ENCODE measurements at places on chromosomes 5 and 9.

GRCh38 chr5:18314192-18314778 is 680.0 kb downstream of the TAF11L14 start:
- no peak for DNase-seq

- DNase-seq: no peak
Measured at GRCh38 chr9:113630386-113631136, 167.0 kb downstream of the RGS3 start.

DNA sequence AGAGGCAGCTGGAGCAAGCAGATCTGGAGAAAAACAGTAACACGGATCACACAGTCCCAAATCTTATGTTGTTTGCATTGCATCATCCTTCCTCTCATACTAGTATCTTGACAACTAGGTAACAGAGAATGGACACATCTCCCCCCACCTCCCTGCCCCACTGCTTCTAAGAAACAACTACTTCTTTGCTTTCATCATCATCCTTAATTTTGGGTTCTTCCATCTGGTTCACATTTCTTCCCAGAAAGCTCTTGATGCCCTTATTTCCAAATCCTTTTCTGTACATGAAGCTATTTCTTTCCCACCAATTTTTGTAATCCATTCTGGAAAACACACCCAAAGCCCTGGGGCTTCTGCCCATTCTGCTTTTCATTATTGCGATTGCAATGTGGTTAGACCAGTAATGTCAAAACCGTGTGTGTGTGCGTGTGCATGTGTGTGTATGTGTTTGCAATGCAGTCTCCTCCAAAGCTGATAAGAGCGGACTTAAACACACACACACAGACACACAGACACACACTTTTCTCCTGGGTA is 254.7 kb upstream of the SLC30A5 start:
- DNase-seq: no peak

DNA sequence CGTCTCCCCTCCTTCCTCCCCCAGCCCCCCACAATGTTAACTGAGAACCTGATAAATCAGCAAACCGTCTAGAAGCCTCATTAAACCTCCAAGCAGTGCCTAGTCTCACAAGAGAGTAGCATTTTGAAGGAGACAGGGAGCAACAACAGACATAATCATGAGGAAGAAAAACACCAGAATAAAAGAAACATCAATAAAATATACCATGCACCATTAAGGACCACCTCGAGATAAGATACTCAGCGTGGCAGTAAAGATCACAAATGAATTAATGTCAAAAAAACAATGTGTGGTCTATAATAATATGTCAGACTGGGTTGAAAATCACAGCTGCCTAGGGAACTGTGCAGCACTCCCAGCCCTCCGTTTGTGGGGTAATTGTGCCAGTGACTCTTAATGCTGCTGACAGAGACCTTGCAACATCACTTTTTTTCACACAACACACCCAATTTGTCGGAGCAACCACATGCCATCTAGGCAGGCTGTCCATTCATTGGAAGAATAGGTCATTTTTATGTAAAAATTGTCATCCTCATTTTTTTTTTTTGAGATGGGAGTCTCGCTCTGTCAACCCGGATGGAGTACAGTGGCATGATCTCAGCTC is 450.8 kb upstream of the WWC1 start:
- no peak for DNase-seq

DNA sequence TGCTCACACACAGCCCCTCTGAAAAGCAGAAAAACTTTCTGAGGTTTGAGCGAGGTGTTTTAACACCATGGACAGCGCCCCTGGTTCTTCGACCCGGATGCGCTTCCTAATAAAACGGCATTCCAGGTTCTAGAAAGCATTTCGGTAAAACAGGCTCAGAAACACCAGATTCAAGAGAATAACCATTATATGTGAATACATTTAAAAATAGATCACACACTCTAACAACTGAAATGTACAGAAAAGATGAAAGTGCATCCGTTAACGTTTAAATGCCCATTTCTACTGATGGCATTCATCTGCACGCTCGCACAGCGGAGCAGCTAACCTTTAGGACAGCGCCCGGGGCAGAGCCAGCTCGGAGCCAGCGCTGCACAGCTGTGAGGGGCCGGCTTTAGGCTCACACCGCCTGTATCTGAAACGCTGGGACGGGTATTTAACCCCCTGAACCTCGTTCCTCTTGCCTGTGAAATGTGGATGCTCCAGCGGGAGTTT is 26.3 kb upstream of the TENT4A start:
- no peak for DNase-seq

DNA sequence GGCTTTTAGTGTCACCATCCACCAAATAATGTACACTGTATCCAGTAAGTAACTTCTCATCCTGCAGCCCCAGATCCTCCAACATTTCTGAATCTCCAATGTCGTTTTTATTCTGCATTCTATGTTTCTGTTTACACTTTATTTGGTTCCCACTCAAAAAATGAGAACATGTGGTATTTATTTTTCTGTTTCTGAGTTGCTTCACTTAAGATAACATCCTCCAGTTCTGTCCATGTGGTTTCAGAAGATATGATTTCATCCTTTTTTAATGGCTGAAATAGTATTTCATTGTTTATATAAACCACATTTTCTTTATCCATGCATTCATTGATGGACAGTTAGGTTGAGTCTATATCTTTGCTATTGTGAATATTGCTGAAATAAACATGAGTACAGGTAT is 677.3 kb upstream of the FTMT start:
- DNase-seq: no peak

- DNase-seq: no peak
Measured at GRCh38 chr5:145946112-145946861, 9.9 kb downstream of the SH3RF2 start.

DNA sequence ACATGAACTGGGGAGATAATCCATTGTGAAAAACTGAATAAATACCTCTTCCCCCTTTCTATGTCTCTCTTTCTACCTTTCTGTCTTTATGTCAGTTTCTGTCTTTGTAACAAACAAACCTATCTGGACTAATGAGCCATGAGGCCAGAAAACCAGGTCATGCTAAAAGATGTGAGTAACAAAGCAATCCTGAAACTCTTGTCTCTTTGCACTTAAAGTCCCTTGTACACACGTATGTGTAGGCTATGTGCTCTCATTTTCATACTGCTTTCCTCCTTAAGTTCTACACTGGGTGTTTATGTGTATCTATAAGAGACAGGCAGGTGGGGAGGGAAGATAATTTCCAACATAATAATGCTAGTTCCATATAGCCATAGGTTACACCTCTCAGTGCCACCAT is 123.8 kb upstream of the PTGER4 start:
- no peak for DNase-seq

DNA sequence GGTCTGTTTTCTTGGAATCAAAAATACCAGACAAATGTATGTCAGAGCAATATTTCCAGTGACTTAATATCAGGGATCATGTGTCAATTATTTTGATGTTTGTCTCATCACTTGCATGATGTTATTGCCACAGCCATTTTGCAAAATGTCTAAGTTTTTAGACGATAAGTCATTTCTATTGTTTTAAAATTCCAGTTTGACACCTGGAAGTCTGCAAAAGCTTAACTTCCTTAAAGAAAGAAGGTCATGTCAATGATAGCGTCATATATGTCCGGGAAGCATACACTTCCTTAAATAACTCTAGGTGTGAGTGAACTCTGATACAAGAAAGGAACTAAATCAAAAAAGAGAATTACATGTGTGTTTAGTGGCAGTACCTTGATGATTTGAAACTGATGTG is 259.5 kb downstream of the EDIL3 start:
- DNase-seq: no peak

- no peak for DNase-seq
Measured at GRCh38 chr9:29078063-29078666, 1504.9 kb upstream of the C9orf72 start.

DNA sequence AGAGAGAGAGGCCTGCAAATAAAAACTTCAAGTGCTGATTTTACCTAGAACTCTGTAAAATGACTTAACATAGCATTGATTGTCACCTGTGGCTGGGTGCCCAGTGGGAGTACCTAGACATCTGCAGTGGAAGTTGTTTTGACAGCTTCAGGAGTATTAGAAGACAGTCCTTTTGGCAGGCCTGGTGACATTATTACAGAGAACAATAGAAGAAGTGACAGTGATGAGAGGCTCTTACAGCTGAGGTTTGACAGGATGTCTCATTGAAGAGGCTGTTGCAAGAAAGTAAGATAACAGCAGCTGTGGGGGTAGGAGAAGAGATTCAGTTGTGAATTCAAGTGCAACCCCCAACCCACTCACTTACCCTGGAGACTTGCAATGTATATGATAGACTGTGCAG is 27.9 kb upstream of the MUSK start:
- no peak for DNase-seq

- DNase-seq: no peak
Measured at GRCh38 chr5:14930486-14930885, 58.9 kb upstream of the ANKH start.

DNA sequence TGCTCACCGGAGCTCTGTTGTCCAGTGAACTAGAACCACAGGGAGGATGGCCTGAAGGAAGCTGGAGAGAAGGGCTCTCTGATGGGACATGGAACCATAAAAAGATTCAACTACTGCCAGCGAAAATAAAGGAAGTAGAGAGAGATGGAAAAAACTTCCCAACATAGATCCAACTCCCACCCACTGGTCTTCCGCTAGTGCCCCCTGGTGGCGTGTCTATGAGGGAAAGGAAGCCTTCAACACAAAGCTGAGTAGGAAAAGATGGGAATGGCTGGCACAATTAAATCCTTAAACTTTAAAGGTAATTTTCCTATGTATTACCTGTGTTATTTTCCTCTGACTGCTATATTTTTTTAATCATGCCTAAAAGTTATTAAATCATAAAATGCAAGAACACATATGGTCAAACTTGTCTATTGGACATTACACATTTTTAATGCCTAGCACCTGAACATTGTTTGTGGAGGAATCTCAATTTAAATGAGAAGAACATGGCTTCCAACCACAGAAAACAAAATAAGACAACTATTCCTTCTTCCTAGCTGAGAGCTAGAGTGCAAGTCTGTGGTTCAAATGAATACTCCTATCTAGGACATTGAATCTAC is 51.5 kb downstream of the CEP120 start:
- DNase-seq: no peak

DNA sequence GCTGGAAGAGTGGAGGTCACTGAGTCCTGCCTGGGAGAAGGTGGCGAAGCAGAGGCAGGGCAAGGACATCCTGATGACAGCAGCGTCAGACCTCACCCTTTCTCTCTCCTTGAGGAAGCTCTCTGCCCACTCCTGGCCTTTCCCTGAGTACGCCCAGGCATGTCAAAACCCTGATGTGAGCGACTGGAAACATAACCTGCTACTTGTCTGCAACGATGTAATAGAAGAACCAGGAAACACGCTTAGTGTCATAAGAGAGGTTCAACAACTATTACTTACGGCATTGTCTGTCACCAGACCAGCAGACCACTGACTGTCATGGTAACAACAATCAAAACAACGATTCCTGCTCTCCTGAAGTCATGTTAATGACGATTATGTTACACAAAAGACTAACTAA is 152.4 kb downstream of the ACTL7B start:
- no peak for DNase-seq

DNA sequence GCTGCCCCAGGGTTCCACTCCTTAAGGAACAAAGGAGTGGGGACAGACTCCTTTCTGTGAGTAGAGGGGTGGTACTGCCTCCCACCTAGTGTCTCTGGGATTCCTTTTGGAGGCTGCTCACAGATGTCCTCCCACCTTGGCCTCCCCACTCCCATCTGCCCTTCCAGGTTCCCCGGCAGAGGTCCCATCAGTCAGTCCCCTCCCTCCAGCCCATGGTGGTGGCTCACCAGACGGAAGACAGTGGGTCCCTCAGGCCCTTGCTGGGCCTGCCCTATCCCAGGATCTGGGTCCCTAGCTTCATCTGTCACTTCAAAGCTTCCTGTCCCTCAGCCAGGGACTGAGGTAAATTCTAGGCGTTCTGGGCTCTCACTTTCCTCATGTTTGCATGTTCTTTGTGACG is 35.6 kb upstream of the NEK6 start:
- DNase-seq: no peak

DNA sequence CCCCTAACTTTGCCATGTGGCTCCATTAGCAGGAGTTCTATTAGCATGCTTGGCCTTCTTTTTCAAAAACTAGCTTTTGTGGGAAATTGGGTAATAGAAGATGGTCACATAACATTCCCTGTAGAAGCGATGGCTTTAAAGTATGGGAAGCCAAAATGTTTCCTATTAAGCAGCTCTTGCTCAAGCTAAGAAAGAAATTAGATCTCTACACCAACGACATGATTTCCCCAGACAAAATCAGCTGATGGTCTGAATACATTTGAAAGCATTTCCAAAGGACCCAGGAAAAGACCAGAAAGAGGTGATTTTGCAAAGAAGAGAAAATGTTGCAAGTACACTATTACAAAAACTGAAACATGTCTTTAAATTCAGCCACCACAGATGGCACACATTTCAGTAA is 4.8 kb upstream of the NFIL3 start:
- no peak for DNase-seq

- DNase-seq: no peak
Measured at GRCh38 chr9:113612216-113612747, 148.8 kb downstream of the RGS3 start.

GRCh38 chr9:127283917-127284497 is 19.4 kb downstream of the GARNL3 start:
- no peak for DNase-seq

DNA sequence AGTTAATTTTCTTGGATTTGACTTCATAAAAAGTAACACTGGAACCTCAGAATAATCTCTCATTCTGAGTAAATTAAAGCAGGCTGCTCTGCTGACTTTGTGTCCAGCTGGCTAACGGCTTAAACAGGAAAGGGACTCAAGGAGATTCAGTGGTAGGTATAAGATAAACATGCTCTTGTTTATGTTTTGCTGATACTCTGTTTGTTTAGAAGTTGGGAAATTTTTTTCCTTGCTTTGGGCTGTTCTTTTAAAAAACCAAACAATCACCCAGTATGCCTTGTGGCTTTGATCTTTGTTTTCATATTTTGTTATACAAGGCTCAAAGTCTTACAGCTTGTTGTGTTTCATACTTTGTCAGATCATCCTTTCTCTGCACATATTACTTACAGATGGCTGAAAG is 237.6 kb upstream of the RIOK2 start:
- DNase-seq: no peak

- no peak for DNase-seq
Measured at GRCh38 chr5:115977096-115977495, 14.8 kb downstream of the LVRN start.

GRCh38 chr9:134593286-134594077 is 48.1 kb upstream of the COL5A1 start:
- no peak for DNase-seq

GRCh38 chr5:126422994-126423788 is at the start of gene GRAMD2B:
GRAMD2B (plus strand) TSS chr5:126423409; CDS start chr5:126423607, 198 bp downstream.
- DNase-seq: peak; percentile 37

DNA sequence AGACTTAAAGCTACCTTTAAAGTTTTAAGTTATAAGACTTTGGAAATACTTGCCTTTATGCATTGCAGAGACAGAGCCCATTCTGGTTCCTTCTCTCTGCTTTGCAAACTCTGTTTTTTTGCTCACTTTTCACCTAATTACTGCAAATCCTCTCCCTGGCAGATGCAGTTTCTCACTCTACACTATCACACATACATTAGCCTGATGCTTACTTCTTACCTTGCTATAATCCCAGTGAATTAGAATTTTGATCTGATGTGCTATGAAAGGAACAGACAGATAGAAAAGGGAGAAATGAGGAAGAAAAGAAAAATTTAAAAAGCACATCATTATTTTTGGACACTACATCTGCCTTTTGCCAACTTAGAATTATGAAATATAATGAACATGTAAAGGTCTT is 489.5 kb upstream of the EDIL3 start:
- DNase-seq: no peak

Measured in esophagus squamous epithelium (tissue), 5 donors.